Uterine smooth muscle cell (primary cell): ENCODE measurements at places on chromosomes 1 and 21. TPM values are rescaled to one million over a fixed set of nuclear protein-coding genes. Genes with fewer than 3 reads are reported as not detected.

S100A5 gene
- 0.66 TPM in 1 of 2 replicates, not detected in the other for total RNA-seq

CD5L gene
- total RNA-seq: not detected in 2 replicates

LORICRIN gene
- total RNA-seq: not detected in 2 replicates

NDC1 gene
- total RNA-seq: 17.6 and 47.7 TPM in 2 replicates

INTS7 gene
- total RNA-seq: 20.5 and 22.4 TPM in 2 replicates

PTGFR gene
- 6.5 and 17.7 TPM in 2 replicates for total RNA-seq

ANGPTL1 gene
- 2.1 and 3.8 TPM in 2 replicates for total RNA-seq

TMEM269 gene
- total RNA-seq: under 0.01 and 0.12 TPM in 2 replicates

LHX8 gene
- not detected in 2 replicates for total RNA-seq

FAM89A gene
- total RNA-seq: 8.1 and 9.4 TPM in 2 replicates

COL8A2 gene
- total RNA-seq: 5.0 and 12.5 TPM in 2 replicates

APCS gene
- total RNA-seq: not detected in 2 replicates

AIM2 gene
- total RNA-seq: 0.11 TPM in 1 of 2 replicates, not detected in the other

AMY2B gene
- 2.9 and 7.1 TPM in 2 replicates for total RNA-seq

PWP2 gene
- 7.4 and 35.6 TPM in 2 replicates for total RNA-seq

OR1C1 gene
- total RNA-seq: not detected in 2 replicates

RPS27 gene
- 516 and 1,068 TPM in 2 replicates for total RNA-seq

WNT4 gene
- 0.11 and 0.50 TPM in 2 replicates for total RNA-seq

HFM1 gene
- 0.55 and 0.87 TPM in 2 replicates for total RNA-seq

FMN2 gene
- 6.0 and 12.8 TPM in 2 replicates for total RNA-seq

SPRR2G gene
- total RNA-seq: not detected in 2 replicates

PCAT6 gene
- total RNA-seq: not detected in 2 replicates
